ENCODE measurements at places on chromosomes 4 and X.

DNA sequence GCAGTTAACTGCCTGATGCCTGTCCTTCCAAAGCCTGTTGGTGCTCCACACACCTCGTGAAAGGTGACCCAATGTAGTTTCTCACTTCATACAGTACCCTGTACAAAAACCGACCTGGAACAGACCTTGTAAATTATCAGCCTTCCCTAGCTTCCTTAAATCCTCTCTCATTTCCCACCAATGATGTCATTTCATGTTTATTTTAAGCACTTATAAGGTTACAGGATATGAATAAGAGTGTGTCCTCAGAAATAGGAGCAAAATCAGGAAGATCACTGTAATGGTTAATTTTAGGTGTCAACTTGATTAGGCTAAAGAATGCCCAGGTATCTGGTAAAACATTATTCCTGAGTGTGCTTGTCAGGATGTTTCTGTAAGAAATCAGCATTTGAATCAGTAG, 44.7 kb downstream of the TMEM150C start:
- DNase-seq, result no peak

DNA sequence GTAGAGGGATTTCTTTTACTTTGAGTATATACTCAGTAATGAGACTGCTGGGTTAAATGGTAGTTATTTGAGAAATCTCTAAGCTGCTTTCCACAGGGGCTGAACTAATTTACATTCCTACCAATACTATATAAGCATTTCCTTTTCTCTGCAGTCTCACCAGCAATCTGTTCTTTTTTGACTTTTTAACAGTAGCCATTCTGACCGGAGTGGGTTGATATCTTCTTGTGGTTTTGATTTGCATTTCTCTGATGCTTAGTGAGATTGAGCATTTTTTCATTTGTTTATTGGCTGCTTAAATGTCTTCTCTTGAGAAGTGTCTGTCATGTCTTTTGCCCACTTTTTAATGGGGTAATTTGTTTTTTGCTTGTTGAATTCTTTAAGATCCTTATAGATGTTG, 43.3 kb downstream of the SPCS3 start:
- no peak for DNase-seq

DNA sequence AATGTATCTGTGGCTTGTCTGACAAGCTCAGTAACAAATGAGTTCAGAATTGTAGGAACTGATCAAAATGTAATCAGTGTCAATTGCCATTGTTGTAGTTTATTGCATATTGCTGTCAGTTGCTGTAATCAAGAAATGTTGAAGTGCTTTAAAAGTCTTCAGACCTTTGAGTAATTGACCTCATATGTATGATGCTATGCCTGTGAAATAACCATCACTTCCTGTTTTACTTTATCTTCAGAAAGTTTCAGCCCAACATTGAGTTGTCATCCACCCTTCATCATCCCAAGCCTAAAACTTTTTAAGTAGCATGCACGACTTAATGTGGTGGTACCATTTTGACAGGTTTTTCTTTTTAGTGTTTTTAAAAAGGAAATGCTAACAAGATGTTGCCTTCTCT, 212.4 kb downstream of the ARHGAP10 start:
- no peak for DNase-seq

GRCh38 chr4:104859601-104860237, 287.0 kb upstream of the TET2 start:
- DNase-seq, result no peak

Data from stimulated activated CD8-positive, alpha-beta memory T cell treated with anti-CD3 and anti-CD28 coated beads, Interleukin-4, amount 100 ng/mL, for 24 hours (primary cell).